Melanocyte of skin (primary cell): ENCODE measurements at places on chromosomes 6 and 20. TPM values are rescaled to one million over a fixed set of nuclear protein-coding genes. Genes with fewer than 3 reads are reported as not detected.

The ANKS1A gene
- total RNA-seq = 13.7 and 16.7 TPM in 2 replicates

The EPPIN gene
- total RNA-seq = not detected in 2 replicates

The PFDN6 gene
- 32.7 and 35.3 TPM in 2 replicates for total RNA-seq

The TPX2 gene
- 33.1 and 47.1 TPM in 2 replicates for total RNA-seq

The RHAG gene
- not detected in 2 replicates for total RNA-seq

The KDM1B gene
- total RNA-seq = 19.3 and 23.1 TPM in 2 replicates

The ZKSCAN8 gene
- 13.7 and 19.0 TPM in 2 replicates for total RNA-seq

The PCED1A gene
- total RNA-seq = 25.6 and 26.2 TPM in 2 replicates

The HTR1E gene
- not detected in 2 replicates for total RNA-seq

The HS3ST5 gene
- not detected in 2 replicates for total RNA-seq
